AG10803 (cell line): ENCODE measurements at places on chromosomes 4 and X.

DNA sequence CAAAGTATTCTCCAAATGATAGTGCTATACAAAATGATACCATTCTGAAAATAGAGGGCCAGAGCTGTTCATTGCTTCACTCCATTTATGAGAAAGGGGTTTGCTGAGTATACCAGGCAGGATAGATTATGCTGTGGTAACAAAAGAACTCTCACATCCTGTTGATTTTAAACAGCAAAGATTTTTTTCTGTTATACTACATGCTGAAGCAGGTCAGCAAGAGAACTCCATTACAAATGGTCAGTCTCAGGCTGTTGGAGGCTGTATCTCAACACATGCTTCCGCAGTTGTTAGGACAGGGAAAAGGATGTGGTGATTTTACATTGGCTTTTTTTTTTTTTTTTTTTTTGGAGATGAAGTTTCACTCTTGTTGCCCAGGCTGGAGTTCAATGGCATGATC lies 13.7 kb upstream of the KLHL5 start:
- no peak for DNase-seq

- no peak for DNase-seq
Measured at GRCh38 chrX:150763810-150764209, 70.6 kb downstream of the MTMR1 start.

DNA sequence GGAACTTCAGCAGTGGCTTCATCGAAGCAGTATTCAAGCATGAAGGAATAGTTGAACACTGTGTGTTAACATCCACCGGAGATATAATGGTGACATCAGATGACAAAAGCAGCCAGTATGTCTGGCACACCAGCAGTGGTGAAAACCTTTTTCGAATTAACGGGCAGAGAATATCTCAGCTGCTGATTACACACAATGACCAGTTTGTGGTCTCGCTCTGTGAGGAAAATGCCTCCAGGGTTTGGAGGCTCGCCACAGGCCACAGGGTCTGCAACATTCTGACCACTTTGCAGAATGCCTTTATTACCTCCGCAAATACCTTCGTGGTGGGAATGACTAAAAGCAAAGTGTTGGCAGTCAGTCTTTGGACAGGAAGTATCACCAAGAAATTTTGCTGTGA lies 201.5 kb downstream of the NWD2 start:
- DNase-seq, result no peak

GRCh38 chr4:15963576-15963975 lies 601 bp upstream of the FGFBP2 start:
- no peak for DNase-seq

DNA sequence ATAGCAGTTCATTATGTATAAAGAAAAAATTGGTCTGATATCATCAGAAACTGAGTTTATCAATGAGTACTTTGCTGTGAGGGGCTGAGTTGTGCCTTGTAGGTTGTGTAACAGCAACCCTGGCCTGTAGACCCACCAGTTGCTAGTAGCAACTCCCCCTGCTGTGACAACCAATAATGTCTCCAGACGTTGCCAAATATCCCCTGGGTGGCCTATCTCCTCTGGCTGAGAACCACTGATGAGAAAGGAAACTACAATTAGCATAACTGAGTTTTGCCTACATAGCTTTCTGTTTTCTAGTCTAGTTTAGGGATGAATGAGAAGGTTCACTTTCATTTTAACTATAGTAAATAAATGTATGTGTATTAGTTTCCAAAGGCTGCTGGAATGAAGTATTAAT lies 234.1 kb downstream of the CPE start:
- no peak for DNase-seq

GRCh38 chr4:98505992-98506391 lies 152.4 kb downstream of the TSPAN5 start:
- DNase-seq, result no peak

DNA sequence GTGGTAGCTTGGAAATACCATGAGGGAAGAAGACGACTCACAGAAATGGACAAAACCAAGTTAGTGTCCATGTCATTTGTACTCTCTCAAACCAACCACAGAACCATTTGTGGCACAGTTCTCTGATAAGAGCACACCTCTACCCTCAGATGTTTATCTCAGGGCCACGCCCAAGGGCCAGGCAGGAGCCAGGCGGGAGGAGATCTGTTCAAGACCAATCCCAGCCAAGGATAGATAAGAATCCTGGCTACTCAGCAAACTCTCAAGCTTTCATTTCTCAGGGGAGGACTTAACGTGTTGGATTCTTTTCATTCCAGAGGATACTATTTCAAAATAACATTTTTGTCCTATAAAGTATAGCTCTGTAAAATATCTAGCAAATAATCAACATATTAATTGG lies 95.0 kb downstream of the NYX start:
- DNase-seq, result no peak

DNA sequence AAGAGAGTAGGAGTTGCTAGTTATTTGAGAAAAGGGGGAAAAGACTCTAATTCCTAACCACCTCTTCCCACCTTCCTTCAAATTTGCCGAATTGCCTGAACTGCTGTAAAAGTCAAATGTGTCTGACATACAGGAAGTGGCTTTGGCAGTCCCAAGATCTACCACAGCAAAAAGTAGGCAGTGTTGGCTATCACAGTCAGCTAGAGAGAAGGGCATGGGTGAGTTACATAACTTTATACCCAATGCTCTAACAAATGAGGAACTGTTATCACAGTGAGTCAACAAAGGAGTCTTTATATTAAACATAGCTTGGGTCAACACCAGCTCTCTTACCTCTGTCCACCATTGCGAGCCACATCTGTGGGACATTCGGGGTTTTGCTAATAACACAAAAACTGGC lies 2.4 kb upstream of the MBNL3 start:
- no peak for DNase-seq

DNA sequence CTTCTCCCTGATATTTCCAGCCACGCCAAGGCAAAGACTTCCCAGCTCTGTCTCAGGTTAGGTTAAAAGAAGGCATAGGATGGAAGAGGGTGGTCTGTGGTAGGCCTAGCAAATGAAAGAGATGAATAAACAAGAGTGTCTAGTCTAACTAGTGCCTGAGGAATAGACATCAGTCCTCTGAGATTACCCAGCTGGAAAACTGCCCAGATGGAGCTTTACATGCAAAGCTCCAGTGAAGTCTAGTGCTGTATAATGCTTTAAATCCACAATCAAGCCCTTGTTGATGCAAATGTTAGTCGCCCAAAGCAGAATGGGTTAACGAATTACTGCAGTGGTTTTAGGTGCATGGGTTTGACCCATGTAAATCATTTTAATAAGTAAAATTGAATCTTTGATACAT lies 24.8 kb upstream of the GUCY1B1 start:
- DNase-seq, result peak; percentile 4

- no peak for DNase-seq
Measured at GRCh38 chr4:26287756-26288155, 33.1 kb upstream of the RBPJ start.

- no peak for DNase-seq
Measured at GRCh38 chr4:180234730-180235129, 2008.5 kb upstream of the TENM3 start.

- DNase-seq, result no peak
Measured at GRCh38 chr4:121597346-121597934, 99.3 kb downstream of the ANXA5 start.

- no peak for DNase-seq
Measured at GRCh38 chrX:68286076-68286475, 147.2 kb downstream of the OPHN1 start.

- DNase-seq, result no peak
Measured at GRCh38 chr4:139763672-139764071, 98.1 kb downstream of the MGST2 start.

GRCh38 chrX:20623448-20623847 lies 356.7 kb upstream of the RPS6KA3 start:
- no peak for DNase-seq

GRCh38 chr4:153318696-153319320 lies 25.7 kb upstream of the MND1 start:
- peak; percentile 53 for DNase-seq

GRCh38 chr4:141046255-141046654 lies 87.0 kb downstream of the RNF150 start:
- peak; percentile 97 for DNase-seq

GRCh38 chrX:123590842-123591486 lies 141.9 kb downstream of the THOC2 start:
- peak; percentile 22 for DNase-seq

GRCh38 chr4:4502694-4503311 lies 39.0 kb downstream of the STX18 start:
- peak; percentile 33 for DNase-seq

GRCh38 chrX:154317391-154317995 lies 21.9 kb downstream of the TKTL1 start:
- peak; percentile 26 for DNase-seq
